ENCODE measurements at places on chromosomes 6 and 20.

DNA sequence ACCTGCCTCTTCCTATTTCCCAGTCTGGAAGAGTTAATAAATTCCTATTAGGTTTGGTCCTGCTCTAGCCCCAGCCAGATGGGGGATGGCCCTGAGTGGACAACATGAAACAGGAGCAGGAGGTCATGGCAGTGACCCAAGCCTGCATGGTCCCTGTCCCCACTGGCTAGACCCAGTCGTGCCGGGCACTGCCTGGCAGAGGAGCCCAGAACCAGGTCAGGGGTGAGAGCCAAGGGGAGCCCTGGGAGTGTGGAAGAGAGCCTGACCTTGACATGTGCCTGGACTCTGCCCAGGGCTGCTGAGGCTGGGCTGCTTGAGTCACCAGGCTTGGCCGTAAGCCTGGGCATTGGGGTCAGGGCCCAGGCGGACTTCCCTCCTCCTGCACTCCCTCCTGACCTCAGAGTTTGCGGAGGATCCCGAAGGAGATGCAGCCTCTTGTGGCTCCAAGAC, 3.6 kb downstream of the AVP start:
- DNase-seq: no peak

DNA sequence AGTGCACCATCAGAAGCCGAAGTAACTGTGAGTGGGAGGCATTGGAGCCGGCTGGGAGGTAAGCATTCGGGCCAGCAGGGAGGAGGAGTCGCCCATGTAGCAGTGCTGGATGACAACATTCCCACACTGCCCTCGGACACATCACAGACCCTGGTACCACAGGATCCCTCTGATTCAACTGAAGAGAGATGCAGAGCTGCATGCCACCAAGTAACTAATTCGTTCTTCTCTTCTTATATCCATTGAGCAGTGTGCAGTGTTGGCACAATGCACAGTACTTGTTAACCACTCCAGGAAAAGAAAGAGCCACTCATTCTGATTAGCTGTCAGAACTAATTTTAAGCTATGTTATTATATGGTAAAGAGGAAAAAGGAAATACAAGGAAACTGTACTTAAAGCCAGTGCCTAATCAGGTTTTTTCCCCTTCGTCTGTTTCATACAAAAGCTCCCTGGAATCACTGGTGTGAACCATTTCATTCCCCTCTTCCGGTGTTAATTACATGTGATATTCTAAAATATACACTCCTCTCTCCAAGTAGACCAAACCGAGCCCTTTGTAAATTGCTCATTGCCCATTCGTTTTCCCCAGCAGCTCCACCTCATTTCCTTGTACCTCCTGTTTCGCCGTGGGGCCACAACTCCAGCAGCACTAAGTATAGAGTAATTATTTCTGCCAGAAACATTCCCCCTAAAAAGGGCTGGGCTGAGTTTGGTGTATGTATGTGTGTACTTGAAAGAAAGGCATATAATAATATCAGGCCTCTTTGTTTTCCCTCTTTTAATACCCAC, 32.4 kb upstream of the ADTRP start:
- no peak for DNase-seq

DNA sequence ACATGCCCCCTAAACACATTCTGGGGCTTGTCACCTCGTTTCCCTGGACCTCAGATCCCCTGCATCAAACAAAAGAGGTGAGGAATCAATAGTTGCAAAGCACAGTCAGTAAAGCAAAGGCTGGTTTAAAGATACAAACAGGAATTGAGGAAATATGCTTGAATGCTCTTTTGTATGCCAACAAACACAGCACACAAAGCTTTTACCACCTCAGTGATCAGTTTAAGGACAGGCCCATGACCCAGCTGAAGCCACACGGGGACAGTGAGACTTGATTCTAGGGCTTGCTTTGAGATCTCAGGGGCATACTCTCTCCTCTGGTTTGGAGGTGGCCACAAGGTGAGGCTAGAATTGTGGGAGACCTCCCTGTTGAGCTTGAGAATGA, 182.9 kb upstream of the CST7 start:
- no peak for DNase-seq

GRCh38 chr6:28907394-28907793, 16.4 kb downstream of the TRIM27 start:
- DNase-seq: no peak

DNA sequence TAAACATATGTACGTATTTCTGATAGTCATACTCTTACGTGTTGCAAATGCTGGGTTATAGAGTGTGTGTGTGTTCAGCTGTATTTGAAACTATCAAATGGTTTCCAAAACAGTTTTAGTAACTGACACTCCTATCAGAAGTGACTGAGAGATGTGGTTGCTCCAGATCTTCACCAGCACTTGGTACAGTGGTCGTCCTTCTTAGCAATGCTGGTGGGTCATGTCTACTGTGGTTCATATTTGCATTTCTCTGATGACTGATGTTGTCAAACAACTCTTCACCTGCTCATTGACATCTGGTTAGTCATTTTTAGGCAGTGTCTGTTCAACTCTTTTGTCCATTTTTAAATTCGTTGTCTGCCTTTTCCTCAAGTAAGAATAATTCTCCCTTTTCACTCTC, 259.3 kb downstream of the KIF16B start:
- no peak for DNase-seq
